ENCODE measurements at places on chromosomes 1 and 21.

DNA sequence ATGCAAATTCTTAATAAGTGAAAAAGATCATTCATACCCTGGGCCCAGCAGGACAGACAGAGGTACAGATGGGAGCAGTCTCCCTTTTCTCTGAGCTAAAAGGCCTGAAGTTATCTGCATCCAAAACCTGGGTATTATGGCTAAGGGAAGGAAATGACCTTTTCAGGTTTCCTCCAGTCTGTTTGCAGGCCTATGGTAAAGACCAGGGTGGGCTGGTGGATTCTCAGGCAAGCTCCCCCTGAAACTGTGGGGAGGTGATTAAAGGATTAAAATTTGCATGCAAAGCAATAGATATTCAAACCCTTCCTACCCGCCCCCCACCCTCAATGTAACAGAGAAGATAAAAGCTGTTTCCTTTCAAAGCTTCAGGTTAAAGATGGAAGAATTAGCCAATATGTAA lies 471.8 kb upstream of the RUNX1 start:
- no peak for DNase-seq

DNA sequence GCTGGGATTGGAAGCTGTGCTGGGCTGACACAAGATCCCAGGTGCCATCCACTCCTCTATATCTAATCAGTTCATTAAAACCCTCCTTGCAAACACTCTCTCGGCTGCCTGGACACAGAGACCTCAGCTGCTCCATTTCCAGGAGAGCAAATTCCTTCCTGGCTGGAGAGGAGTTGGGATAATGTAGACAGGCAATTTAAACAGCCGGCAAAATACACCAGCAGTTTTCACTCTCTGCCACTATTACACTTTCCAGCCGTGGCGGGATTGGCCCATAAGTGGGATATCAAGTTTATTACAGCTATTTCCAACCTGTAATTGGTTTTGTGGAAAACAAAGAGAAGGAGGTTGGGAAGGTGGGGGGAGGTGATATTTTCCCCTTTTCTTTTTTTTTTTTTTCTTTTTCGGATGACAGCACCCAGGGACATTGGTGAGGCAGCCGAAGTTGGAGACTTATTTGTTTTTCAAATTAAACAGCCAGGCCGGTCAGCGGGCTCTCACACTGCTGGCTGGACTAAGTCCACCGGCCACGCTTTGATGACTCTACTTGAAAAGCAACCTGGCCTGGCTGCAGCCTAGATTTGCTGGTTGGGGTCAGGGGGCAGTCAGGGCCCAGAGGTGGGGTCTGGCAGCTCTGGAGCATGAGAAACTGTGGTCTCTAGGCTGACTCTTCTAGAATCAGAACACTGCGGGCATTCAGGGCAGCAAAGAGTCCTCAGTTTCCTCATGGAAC lies 177.4 kb downstream of the IGSF21 start:
- no peak for DNase-seq

- DNase-seq = peak; percentile 53
Measured at GRCh38 chr1:43220905-43221778, 48.6 kb upstream of the TMEM125 start.

GRCh38 chr21:44870748-44871495 lies 2.6 kb downstream of the PTTG1IP start:
- no peak for DNase-seq

DNA sequence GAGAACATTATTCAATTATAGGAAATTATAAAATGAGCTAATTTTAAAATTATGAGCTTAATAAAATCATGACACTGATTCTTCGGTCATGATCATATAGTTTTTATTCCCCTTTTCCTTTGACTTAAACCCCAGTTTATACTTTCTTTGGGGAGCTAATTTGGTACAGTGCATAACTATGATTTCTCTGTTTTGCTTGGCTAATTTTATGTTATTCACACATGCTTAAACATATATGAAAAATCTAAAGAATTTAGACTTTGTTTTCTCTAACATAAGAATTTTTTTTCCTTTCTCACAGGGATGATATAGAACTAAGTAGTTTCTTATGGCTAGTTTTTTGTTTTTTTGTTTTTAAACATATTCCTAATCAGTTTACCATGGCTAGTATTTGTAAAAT lies 52.5 kb downstream of the STXBP3 start:
- DNase-seq = no peak

- no peak for DNase-seq
Measured at GRCh38 chr1:173996995-173997394, 25.2 kb downstream of the RC3H1 start.

DNA sequence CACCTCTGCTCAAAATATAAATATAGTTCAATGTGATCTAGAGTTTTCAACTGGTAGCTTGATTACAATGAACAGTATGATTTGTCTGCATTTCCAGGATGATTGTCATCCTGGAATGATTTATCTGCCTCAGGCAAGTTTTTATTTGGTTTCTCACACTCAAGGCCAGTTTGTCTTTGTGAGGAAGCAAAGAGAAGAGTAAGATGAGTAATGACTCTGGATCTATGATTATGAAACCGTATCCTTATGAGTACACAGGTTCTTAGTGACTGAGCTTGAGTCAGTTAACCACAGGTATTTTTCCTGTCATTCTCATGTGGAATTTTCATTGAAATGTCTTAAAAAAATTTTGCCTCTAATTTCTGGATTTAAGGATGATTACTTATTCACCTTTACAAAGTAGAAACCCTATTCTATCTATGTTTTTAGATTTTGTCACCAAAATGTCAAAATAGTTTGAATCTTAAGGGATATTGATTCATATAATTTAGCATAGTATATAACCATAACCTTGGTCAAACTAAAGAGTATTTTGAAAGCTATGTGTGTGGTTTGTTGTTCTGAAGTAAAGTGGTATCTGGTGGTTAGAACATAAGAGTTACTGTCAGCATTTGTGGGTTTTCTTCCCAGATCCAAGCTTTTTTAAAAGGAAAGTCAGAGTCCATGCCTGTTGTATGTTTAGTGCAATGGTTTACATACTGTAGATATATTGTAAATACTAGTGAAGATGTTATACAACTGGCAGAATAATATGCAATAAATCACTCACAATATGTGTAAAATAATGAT lies 145.0 kb downstream of the RASAL2 start:
- peak; percentile 57 for DNase-seq

DNA sequence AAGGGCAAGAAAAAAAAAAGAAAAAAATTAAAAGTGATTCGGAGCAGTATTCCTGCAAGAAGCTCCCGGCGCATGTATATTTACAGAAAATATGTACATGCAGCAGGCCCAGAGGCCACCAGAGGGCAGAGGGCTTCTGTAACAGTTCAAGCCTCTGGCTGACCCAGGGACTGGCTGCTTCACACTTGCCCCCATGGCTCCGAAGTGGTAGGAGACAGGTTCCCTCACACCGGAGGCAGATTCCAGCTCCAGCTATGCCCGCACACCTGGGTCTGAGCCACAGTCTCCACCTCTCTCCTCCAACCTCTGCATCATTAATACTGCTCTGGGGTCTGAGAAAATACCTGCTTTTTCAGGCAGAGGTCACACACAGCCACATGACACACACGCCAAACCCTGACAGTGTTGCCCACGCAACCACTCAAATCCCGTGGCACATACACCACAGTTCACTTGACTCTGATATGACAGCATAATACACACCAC lies 2.2 kb upstream of the ARHGAP30 start:
- peak; percentile 83 for DNase-seq
